ENCODE measurements at places on chromosomes 4 and X.

- no peak for DNase-seq
Observed at GRCh38 chr4:2915789-2916188, 47.4 kb downstream of the NOP14 start.

- no peak for DNase-seq
Observed at GRCh38 chr4:25131381-25131780, 28.9 kb downstream of the SEPSECS start.

- DNase-seq, result no peak
Observed at GRCh38 chr4:26584725-26585124, 841 bp downstream of the TBC1D19 start.

- DNase-seq, result no peak
Observed at GRCh38 chr4:55921093-55921492, 27.7 kb upstream of the CEP135 start.

GRCh38 chr4:4868040-4868757, 8.7 kb downstream of the MSX1 start:
- DNase-seq, result no peak

GRCh38 chr4:95547715-95548471, 880 bp downstream of the UNC5C start:
- no peak for DNase-seq

- no peak for DNase-seq
Observed at GRCh38 chrX:68059469-68059868, 373.8 kb downstream of the OPHN1 start.

DNA sequence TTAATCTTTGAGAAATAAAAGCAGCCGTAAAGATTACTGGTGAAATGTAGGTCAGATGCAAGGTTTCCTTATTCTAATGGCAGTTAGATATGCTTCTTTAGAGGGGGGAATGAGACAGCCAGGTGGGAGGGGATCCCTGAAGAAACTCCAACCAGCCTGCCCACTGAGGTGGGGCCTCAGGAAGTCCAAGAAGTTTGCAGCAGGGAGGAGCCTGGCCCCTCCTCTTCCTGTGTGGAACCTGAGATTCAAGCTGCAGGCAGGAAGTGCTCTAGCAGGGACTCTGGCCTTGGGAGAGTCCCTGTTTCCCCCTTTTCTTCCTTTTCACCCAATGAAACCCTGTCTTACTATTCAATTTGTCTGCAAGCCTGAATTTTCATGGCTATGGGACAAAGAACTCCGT, 101.4 kb upstream of the SLITRK2 start:
- DNase-seq, result no peak

GRCh38 chr4:62644372-62644771, 1444.2 kb downstream of the ADGRL3 start:
- no peak for DNase-seq

DNA sequence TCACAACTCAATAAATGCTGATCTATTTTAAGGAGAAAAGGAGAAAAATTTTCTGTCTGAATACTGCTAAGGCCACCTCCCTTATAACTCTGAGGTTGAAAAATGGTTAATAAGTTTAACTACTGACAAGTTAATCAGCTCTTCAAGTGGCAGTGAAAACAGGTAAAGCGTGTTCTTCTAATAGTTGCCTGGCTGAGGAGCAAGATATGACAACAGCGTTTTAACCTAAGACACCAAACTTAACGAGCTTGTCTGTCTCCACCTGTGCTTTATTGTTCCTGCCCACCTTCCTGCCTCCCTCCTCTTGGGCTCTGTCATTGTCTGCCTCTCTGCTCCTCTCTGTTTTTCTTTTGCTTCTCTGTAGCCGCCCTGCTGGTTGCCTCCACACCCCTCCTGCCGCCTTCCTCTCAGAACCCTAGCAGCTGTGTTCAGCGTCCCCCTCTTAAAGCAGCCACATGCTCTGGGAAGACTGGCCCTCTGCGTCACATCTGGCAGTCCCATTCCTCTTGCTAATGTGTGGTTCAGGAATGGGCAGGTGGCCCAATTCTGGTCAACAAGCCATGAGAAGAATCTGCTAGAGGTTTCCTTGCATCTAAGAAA, 4.3 kb upstream of the TSPAN5 start:
- no peak for DNase-seq

DNA sequence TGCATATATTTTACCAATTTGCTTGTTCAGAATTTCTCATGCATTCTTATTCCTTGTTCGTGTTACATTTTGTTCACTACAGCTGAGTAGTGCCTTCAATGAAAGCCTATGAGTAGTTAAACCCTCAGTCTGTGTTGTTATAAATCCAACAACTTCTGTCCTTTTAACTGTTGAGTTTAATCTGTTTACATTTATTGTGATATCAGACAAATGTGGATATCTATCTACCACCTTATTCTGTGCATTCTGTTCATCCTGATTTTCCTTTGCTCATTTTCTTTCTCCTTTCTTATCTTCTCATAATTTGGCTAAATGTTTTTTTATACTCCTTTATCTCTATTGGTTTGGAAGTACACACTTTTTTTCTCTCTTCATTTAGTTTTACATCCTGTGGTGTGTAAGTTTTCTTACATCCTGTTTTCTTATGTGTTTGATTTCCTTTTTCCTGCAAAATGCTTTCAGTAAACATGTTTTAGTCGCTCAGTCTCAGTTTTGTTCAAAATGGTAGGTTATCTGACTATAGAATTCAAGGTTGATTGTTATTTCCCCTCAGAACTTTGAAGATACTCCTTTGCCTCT, 54.2 kb downstream of the CASP6 start:
- DNase-seq, result no peak

GRCh38 chr4:111556141-111556781, 589.0 kb upstream of the FAM241A start:
- DNase-seq, result no peak

DNA sequence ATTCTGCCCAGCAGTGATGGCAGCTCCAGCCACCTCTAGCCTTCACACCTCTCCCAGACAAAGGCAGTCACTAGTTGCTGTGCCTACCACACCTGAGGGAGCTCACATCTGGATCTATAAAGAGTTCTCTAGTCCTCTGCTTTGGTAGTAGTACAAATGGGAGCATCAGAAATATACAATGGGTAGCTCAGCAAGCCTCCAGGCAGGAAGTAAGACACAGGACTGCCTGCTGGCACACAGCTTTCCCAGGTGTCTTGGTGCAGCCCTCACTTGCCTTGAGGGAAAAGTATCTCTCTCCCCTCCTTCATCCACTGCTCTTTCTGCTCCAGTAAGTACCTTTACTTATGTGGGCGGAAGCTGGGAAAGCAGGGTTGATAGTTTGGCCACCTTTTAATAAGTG, 212.9 kb upstream of the SLC7A11 start:
- no peak for DNase-seq

DNA sequence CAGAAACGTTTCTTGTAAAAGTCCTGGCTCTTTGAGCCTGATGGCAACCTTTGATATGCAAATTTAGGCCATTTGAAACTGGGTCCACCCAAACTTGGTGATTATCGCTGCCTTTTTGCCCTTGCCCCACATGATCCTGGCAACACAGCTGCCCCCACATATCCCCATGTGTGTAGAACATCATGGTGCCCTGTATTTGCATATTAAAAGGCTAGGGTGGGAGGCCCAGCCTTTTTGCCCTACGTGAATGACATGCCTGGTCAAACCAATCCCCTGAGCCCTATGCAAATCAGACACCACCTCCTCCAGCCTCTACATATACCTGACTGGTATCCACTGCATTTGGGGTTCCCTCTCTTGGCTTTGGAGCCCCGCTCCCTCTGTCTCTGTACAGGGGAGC, 202.4 kb downstream of the MAB21L2 start:
- no peak for DNase-seq

DNA sequence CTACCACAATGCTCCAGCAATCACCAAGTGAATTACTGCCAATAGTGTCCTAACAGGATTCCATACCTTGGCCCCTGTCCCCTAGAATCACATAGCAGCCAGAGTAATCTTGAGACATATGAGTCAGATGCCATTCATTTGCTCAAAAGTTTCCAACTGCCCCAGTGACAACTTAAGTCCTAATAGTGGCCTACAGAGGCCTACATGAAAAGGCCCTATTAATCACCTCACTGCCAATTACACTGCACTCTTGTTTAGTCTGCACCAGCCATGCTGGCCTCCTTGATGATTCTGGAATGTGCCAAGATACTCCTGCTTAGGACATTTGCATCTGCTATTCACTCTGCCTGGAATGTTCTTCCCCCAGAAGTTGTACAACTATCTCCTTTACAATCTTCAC, 130.7 kb downstream of the NR3C2 start:
- no peak for DNase-seq

DNA sequence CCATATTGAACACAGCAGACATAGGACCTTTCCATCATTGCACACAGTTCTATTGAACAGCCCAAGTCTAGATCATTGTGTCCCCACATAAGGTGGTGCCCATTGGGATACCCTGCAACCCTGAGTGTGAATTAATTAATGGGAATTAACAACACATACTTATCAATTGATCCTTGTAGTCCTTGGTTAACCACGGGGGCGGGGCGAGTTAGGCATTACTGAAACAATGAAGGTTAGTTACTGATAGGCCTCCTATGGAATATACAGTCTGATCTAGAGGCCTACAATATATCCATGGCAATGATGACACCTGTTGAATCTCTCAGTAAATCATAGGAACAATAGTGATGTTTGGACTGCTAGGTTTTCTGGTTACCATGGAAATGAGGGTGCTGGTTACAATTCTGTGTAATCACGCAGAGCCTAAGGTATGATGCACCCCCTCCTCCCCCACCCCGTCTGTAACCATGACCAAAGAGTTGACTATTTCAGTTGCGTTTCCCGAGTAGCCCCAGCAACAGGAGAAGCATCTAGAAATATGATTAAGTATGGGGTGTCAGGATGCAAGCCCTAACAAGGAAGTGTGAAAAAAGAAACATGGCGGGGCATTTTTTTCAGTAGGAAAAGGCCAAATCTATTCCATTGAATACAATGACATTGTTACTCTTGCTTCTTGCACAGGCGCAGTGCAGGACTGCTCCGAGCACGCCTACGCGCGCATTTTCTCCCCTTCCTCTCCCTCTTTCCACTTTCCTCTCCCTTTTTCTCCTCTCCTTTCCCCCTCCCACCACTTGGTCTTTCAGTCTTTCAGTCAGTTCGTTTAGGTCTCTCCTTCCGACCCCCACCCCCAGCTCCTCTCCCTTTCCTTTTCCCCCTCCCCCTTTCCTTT, 677 bp upstream of the NONO start:
- no peak for DNase-seq

DNA sequence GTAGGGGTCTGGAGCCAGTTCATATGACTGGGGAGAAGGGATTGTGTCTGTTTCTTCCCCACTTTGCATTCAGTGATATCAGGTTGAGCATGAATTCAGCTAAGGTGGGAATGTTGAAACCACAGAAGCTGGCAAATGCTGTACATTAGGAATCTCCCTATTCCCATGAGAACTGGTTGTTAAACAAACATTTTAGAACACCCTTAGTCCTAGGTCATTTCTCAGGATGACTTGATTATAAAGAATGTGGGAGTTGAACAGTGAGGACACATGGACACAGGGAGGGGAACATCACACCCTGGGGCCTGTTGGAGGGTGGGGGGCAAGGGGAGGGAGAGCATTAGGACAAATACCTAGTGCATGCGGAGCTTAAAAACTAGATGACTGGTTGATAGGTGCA, 62.6 kb upstream of the LIMCH1 start:
- DNase-seq, result no peak

DNA sequence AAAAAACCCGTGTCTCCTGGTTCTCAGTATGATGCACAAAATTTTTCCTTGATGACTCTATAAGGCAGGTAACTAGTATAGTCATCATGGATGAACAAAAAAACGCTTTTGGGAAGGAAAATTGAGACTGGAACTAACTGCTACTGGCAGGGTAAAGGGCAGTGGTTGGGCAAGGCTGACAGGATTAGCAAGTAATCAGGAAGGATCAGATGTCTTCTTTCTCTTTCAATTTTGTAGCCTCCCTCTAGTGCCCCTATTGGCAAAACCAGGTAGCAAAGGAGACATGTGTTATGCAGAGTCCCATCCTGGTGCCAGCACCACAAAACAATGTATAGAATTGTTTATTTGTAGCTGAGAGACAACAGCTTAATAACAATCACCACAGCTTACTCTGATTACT, 12.8 kb upstream of the SLITRK4 start:
- no peak for DNase-seq

DNA sequence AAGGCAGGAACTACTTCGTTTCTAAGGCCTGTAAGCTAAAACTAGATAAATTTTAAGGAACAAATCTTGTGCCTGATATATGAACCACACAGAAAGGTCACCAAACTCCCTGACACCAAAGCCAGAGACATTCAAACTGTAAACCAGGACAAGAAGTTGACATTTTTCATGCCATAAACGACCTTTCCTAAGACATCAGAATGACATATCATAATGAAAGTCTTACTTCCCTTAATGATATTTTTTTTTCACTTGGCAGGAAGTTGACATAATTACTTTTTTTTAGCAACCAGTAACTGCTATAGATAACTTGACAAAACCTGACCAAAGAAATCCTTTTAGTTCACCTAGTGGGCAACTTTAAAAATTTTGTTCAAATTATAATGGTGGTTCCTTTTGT, 231.5 kb upstream of the AGTR2 start:
- DNase-seq, result no peak

- DNase-seq, result no peak
Observed at GRCh38 chr4:6689506-6689960, 4.1 kb upstream of the S100P start.

DNA sequence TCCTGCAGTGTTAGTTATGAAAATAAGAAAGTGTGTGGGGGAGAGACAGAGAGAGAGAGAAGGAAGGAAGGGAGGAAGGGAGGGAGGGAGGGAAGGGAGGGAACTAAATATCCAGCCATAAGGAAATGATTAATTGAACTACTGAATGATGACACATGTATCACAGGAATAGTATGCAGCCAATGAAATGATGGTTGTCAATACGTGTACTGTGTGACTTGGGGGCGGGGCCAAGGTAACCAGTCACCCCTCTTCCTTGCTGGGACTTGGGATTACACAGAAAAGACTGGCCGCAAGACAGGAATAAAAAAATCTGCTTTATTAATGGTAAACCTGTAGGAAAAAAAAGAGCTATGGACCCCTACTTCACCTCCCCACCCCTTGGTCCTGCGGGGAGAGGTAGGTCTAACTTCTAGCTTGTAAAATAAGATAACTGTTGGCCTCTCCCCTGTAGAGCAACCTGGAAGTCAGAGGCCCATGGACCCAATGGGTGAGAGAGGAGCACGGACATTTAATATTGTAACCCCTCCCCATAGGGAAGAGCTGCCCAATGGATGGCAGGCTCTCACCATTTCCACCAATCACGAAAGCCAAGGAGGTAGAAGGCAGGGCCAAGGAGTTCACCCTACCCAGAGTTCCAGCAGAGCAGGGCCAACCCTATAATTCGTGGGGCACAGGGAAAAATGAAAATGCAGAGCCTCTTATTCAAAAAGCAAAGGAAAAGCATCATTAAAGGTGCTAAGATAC, 7.4 kb downstream of the PPP2R2C start:
- peak; percentile 82 for DNase-seq

DNA sequence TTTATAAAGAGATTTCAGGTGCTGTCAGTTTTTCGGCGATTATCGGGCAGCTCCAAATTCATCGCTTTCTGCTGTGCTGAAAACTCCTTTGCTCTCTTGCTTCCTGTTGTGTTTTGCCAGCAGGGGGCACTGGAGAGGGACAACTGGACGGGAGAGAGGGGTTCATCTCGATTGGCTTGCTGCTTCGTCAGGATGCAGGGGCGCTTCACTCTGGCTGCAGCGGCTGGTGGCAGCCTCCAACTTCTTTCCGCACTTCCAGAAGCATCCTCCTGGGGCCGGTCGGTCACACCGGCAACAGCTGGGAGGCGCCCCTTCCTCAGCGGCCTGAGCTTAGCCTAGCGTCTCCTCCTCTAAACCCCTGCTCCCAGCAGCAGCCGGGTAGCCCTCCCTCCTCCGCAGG, 29.5 kb downstream of the MSL3 start:
- no peak for DNase-seq
